Esophagus squamous epithelium (tissue), 5 donors: ENCODE measurements at places on chromosomes 3 and 15.
A peak's percentile ranks its signal among the peaks of the same experiment; 100 is the strongest.

DNA sequence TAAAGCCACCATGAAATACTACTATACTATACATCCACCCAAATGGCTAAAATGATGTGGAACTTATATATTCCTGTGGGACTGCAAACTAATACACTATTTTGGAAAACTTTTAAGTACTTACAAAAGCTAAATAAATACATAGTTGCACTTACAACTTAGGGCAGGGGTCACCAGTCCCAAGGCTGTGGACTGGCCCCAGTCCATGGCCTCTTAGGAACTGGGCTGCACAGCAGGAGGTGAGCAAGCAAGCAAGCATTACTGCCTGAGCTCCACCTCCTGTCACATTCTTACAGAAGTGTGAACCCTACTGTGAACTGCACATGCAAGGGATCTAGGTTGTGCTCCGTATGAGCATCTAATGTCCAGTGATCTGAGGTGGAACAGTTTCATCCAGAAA, 18.1 kb downstream of the PIGB start:
- no peak for DNase-seq

DNA sequence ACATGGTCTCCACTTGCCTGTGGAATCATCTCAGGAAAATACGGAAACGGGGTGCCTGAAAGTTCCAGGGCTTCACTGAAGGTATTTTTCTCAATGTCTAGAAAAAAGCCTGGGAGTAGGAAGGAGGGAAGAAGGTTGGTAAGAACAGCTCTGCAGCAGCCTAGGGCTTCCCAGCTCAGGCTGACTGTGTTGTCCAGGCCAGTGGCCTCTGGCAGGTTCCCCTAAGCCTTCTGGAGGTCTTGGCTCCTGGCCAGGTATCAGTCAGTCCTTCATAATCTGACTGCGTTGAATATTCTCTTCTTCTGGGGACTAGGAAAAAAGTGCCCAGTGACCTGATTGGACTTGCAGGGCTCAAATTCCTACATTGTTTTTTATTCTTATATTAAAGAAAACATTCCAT, 38.6 kb downstream of the SSR3 start:
- no peak for DNase-seq

DNA sequence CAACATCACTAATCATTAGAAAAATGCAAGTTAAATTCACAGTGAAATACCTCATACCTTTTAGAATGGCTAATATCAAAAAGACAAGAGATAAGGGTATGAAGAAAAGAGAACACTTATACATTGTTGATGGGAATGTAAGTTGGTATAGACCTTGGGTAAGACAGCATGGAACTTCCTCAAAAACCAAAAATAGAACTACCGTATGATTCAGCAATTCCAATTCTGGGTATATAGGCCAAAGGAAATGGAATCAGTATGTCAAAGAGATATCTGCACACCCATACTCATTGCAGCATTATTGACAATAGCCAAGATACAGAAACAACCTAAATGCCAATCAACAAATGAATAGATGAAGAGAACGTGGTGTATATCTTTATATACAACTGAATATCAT, 166.8 kb upstream of the LRRN1 start:
- DNase-seq, result no peak

- DNase-seq, result no peak
These were observed 237.5 kb downstream of the P3H2 start for GRCh38 chr3:189883113-189883753.

DNA sequence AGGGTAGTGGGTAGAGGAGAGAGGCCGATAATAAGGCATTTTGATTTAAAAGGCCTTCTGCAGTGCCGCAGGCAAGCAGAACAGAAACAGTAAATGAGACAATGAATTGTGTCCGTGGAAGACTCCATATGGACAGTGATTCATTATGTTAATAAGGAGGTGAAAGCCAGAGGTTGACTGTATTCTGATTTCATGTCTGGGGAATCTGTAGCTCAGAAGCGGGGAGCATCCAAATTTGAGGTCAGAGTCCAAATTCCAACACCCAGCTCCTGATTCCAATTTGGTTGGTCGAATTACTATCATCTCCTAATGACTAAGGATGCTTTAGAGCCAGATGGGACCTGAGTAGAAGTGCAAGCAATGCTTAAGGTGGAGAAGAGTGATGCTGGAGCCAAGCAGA, 1.0 kb upstream of the TBC1D21 start:
- no peak for DNase-seq

- DNase-seq, result no peak
These were observed 461.1 kb upstream of the TGFBR2 start for GRCh38 chr3:30145281-30145680.

DNA sequence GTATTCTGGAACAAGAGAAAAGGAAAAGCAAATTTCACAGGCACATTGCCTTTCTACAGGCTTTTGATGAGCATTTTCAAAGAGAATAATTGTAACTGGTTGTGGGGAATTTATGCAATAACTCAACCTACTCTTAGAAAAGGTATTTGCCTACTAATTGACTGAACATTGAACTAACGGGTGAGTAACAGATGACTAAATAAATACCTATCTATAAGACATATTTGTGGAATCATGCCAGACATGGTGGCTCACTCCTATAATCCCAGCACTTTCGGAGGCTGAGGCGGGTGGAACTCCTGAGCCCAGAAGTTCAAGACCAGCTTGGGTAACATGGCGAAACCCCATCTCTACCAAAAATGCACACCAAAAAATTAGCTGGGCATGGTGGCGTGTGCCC, 367.7 kb downstream of the CGGBP1 start:
- no peak for DNase-seq

GRCh38 chr3:169524131-169524530, 139.4 kb downstream of the MECOM start:
- DNase-seq, result no peak

GRCh38 chr15:55823699-55824340, 80.9 kb upstream of the PRTG start:
- DNase-seq, result no peak

DNA sequence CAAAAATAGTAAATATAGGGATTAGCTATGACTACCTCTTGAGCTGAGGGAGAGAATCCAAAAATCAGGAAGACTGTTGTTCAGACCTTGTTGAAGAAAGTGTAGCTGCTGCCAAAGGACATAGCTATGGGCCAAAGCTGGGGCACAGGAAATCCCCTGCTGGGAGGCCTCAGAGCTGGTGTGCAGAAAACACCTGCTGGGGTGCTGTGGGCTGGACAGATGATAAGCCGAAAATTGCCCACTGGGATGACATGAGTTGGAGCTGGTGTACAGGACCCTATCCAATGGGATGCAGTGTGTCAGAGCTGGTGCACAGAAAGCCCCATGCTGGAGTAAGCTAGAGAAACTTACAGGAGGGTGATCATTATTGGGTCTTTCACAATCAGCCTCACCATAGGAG, 121.9 kb downstream of the NEO1 start:
- no peak for DNase-seq

DNA sequence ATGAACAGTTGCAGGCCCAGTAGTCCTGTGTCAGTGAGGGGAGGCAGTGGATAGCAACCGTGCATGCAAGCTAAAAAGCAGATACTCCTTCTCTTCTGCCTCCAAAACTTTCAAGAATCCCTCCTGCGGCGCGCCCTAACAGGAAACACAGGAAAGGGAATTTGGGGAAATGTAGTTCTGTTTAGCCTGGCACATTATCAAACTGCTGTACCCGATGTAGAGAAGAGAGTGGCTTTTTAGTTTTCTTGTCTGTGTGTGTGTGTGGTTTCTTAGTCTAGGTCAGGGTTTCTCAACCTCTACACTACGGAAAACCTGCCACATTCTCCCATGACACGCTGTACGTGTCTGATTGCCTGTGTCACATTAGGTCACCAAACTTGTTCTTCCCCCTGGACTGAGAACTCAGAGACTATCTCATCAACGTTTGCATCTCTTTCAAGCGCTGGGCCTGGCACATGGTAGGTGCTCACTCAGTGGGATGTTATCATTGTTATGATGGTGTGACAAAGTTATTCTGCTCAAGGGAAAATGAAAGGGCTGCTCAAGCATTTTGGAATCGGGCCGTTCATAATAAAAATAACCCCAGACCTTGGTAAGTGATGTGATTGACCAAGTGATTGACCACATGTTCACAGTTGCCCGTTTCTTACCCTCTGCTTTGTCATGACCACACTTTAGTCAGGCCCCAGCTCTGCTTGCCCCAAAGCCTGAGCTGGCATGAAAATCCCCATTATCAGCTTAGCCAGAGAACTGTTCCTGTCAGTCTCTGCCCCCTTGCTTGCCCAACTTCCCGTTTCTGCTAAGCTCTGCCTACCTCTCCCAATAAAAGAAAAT, 33.2 kb downstream of the TM4SF4 start:
- no peak for DNase-seq

DNA sequence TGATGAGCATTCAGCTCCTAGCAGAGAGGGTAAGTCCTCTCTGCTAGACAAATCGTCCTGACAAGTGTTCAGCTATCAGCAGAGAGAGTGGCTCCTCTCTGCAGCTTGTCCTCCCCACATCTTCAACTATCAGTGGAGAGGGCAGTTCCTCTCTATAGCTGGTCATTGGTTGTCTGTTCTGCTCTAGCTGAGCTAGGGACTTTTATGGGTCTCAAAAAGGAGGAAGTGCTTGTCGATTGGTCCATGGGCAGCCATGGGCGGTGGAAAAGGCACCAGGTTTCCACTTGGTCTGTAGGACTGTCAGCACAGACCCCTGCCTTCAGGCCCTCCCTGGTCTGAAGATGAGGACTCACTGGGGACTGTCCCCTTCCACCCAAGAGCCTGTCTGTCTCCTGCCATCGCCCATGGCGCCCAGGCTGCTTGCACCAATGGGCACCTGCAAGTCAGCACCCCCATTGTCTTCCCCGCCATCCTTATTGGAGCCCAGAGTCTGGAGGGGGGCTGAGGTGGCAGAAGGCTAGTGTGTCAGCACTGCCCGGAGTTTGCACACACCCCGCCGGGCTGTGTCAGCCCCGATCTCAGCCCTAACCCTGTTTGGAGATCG, 264.7 kb downstream of the ZBBX start:
- DNase-seq, result no peak

- DNase-seq, result no peak
These were observed 46.6 kb downstream of the PPARG start for GRCh38 chr3:12335421-12335820.

DNA sequence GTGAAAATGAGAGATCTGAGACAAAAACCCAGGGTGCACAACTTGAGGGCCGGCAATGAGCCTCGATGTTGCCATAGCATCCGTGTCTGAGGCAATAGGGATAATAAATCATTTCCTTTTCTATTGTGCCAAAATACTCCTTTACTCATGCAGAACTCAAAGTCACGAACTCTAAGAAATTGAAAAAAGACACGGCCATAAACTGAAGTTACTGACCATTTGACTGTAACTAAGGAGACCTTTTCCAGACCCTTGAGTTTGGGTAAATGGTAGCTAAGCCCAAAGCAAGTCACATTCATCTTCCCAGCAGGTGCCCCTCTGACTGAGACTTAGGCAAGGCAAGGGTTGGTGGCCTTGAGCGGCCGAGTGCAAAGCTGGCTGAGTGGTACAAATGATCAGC, 141.2 kb upstream of the SLCO3A1 start:
- no peak for DNase-seq

GRCh38 chr3:94429517-94429916, 366.7 kb downstream of the NSUN3 start:
- DNase-seq, result no peak

GRCh38 chr3:192482809-192483208, 244.5 kb downstream of the FGF12 start:
- DNase-seq, result no peak

GRCh38 chr3:143433787-143434378, 314.3 kb downstream of the CHST2 start:
- no peak for DNase-seq

DNA sequence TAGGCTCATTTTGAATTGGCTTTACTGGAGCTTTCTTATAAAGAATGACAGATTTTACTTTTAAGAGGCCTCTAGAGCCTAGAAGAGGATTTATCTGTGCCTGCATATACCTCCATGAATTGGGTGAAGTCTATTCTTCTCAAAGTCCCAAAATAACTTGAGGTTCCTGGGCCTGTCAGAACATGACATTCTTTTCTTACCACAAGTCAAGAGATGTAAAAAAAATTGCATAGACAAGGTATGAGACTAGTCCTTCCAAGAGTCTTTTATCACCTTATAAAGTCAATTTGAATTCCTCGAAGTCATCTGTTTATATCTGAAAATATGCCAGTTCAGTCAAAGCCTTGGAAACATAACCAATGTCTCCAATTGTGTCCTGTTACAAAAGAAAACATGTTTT, 17.2 kb upstream of the CD200 start:
- DNase-seq, result no peak

GRCh38 chr15:36845270-36845669, 255.1 kb downstream of the MEIS2 start:
- DNase-seq, result no peak

- no peak for DNase-seq
These were observed 59.9 kb upstream of the LIMD1 start for GRCh38 chr3:45534632-45535031.

- DNase-seq, result no peak
These were observed 133.2 kb upstream of the PLXND1 start for GRCh38 chr3:129739634-129740033.

DNA sequence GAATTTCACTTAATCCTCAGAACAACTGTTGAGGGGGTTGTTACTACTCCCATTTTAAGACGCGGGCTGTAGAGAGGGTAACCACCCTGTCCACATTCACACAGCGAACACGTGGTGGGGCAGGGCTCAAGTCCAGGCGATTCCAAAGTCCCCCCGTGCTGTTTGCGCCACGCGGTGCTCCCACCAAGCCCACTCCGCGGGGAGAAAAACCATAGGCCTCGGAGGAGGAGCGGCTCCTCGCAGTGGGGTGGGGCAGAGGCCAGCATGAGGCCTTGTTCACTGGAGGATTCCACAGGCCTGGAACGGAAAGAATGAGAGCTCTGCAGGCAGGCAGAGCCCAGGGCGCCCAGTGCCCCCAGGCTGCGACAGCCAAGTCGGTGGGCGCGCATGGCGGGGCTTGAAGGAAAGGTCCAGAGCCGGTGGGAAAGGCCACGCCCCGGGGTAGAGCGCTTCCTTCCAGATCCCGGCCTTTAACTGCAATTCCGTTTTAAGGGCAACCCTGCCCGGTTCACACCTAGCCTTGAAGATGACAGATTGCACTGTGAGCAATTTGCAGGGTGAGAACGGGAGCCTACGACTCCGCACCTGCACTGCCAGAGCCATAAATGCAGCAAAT, 161.8 kb upstream of the TBL1XR1 start:
- peak; percentile 11 for DNase-seq

DNA sequence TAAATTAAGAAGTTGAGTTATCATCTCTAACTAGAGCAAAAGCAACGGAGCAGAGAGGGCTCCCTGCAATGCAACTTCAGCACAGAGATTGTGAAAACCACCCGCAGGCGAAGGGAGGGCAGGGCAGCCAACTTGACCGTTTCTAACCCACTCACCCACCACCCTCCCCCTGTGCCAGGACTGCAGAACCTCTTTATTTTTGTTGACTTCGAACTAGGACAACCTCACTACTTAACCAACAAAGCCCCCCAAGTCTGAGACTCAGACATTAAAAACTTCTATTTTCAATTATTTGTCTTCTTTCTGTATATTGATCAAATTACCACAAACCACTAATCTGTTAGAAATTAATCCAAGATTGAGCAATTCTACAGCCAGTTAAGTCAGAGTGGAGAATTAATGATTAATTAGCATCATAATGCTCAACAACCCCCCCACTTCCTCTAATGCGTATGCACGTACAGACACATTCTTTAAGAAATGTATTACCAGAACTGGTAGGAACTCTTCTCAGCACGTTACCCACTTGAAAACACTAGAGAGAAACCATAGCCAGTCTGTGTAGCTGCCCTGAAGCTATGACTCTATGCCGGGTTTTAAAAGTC, 2.0 kb downstream of the MGLL start:
- no peak for DNase-seq

GRCh38 chr3:193335031-193335430, 43.5 kb downstream of the ATP13A5 start:
- DNase-seq, result no peak

- DNase-seq, result no peak
These were observed 55.8 kb upstream of the DGKG start for GRCh38 chr3:186417791-186418190.
